Dorsolateral prefrontal cortex (tissue), 122 donors: ENCODE measurements at places on chromosomes 5 and 9. TPM values are rescaled to one million over a fixed set of nuclear protein-coding genes. Genes with fewer than 3 reads are reported as not detected.

- DNase-seq: no peak
These were observed 144.5 kb downstream of the SEC61B start for GRCh38 chr9:99366621-99367020.

- no peak for DNase-seq
These were observed 346.0 kb downstream of the KDM4C start for GRCh38 chr9:7103771-7104170.

GRCh38 chr9:92617195-92617813 is 52.6 kb downstream of the IPPK start:
- no peak for DNase-seq

CRHBP gene
- 3.3 TPM for total RNA-seq

- DNase-seq: no peak
These were observed 147.3 kb downstream of the MELK start for GRCh38 chr9:36720043-36720442.

DNA sequence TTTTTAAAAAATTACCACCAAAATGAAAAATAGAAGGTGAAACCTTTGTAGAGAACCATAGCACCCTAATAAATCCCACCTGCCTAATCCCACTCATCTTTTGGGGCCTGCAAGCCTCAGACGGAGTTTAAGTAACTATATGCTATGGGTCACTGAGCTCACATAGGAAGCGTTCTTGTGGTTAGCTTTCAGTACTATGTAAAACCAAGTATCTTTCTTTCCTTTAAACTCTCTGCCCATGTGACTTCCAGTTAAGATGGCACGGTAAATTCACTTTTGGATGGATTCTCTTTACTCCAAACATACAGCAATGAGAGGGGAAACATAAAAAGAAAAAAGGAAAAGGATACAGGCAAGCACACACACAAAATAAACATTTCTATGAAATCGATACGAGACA is 50.9 kb downstream of the FANCC start:
- DNase-seq: no peak

- no peak for DNase-seq
These were observed 562.7 kb downstream of the TLE4 start for GRCh38 chr9:80134487-80134886.

DNA sequence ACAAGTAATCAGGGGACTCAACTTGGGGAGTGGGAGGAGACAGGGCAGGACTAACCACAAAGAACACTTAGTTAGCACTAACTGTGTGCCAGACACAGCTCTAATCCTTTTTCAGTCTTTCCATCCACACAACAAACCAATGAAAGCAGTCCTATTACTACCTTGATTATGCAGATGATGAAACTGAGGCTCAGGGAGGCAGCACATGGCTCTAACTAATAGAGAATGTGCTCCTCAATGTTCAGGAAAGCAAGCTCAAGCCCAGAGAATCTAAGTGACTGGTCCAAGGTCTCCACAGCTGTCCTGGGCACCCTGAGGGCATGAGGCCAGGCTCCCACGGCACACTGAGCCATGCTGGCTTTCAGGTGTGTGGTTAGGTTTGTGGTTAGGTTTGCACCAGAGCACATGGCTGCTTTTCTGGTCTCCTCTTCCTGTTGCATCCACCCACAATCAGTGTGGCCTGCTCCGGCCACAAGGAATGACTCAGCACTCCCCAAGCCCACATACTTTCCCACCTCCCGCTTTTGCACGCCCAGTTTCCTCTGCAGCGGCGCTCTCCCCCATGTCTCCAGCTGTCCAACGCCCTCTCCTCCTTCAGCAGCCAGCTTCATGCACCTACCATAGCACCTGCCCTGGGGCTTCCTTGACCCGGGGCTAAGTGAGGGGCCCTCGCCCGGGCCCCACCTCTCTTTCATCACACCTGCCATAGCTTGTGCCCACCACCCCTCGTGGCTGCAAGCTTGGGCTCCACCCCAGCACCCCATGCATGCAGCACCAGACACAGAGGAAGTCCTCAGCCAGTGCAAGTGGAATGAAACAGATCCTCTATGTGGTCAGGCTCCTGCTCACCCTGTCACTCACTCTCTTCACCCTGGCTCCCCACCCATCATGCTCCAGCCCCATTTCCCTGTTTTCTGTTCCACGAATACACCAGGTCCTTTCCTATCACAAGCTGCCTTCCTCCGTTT is 133.1 kb downstream of the GABBR2 start:
- no peak for DNase-seq

DNA sequence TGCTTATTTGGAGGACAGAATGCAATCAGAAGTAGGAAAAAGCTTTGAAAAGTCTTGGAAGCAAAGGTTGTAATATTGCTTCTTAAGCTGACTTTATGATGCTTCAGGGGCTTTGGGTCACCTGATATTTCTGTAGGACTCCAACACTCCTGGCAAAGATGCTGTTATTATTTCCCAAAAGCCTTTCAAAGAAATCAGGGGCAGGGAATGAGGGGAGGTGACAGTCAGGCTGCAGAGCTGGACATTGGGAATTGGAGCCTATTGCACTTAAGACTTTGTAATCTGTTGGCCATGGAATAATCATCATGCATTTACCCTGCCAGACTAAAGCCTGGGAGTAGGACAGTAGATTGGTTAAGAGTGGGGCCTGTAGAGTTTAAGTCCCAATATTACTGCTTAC is 168.3 kb upstream of the IL12B start:
- DNase-seq: no peak

DNA sequence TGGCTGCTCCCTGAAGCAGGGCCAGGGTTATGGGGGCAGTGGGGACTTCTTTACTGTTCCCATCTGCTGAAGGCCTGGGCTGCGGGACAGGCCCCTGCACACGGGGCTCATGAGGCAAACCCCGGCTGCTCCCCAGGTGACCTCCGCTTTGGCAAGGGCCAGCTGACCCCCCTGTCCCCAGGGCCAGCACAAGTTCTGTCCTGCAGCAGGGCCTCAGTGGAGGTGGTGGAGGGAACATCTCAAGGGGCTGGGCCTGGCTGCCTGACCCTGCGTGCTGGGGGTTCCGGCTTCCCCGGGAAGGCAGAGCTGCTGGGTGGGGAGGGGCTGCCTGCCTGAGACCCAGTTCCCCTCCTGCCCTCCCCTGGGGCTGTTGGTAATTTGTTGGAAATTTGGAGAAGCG is 67.4 kb upstream of the RNU6ATAC start:
- no peak for DNase-seq

DNA sequence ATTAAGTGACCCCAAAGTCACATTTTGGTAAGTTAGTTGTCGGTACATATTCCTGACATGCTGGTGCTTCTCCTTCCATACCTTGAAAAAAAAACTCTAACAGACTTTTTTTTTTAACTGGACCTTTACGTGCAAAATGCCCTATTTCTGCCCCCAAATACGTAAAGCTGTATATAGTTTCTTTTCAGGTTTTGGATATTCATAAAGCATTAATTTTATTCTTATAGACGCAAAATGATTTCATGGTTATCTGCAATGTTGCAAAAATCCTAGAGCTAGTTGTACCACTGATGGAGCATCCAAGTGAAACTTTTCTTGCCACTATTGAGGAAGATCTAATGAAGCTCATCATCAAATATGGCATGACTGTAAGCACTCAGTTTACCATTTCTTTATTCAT is 167.6 kb downstream of the NIPBL start:
- DNase-seq: no peak

- no peak for DNase-seq
These were observed 8.1 kb upstream of the APC start for GRCh38 chr5:112729630-112730029.

DNA sequence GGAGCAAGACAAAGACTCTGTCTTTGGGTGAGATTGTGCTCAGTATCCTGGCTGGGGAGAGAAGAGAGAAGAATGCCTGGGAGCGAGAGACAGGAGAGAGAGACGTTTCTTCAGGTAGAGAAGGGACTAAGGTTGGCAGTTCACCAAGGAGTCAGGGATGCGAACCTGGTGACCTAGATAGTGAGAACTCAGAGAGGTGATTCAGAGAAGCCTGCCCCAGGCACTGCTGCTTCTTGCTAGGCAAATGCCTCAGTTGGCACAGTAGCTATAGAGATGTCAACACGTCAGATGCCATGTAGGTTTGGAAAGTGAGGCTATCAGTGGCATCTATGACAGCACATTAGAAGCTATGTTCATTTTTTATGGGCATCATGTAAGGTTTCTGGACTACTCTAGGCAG is 231.6 kb upstream of the VLDLR start:
- DNase-seq: no peak

- no peak for DNase-seq
These were observed 488.9 kb upstream of the TNC start for GRCh38 chr9:115606838-115607237.

DNA sequence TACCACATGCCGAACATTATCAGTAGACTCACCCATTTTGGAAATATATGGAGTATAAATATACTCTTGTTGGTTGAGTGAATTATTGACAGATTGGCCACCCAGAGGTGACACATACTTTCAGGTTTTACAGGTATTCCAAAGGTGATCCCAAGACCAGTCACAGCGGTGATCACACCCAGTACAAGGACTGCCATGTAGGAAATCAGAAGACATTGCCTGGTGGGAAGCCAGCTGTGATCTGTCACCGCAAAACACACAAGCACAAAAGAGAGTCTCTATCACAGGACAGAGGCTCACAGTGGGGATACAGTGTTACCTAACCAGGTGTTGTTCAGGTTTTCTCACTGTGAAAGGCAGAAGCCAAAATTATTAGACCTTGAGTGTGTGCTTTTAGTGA is 15.8 kb downstream of the BTF3 start:
- no peak for DNase-seq

- no peak for DNase-seq
These were observed 41.0 kb upstream of the SLC12A7 start for GRCh38 chr5:1152771-1153282.

PKD2L2 gene
- 0.51 TPM for total RNA-seq

DNA sequence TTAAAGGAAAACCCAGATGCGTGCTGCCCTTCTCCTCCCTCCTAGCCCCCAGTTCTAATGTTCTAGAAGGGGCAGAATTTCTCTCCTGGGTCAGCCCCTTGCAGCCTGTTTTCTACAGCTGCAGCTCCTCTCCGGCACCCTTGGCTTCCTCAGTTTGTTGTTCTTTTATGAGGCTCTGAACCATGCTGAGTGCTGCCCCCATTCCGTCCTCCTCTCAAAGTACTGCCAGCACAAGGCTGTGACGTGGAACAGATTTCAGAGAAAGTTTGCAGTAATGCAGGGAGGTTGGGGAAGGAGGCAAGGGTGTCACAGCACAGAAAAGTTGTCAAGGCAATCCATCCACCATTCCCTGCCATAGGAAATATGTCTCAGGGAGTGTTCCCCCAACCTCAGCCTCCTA is 63.3 kb downstream of the RGS3 start:
- DNase-seq: no peak

WNT8A gene
- 0.92 TPM for total RNA-seq

DNA sequence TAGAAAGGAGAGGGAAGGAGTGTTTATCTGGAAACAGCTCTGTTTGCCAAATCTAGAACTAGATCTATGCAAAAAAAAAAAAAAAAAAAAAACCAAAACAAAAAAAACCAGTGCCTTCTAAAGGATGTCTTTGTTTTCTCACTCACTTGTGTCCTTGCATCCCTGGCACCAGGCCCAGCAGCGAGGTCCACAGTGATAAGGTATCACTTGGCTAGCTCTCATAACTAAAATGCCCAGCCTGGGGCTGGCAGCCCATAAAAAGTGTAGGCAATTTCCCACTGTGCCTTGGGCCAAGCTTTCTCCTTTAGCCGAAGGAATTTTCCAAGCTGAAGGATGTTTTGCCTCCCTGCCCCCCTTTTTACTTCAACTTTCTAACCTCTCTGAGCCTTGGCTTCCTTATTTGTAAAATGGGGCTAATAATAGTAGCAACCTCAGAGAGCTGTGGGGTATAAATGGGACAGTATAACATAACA is 20.8 kb downstream of the RGS3 start:
- no peak for DNase-seq

DNA sequence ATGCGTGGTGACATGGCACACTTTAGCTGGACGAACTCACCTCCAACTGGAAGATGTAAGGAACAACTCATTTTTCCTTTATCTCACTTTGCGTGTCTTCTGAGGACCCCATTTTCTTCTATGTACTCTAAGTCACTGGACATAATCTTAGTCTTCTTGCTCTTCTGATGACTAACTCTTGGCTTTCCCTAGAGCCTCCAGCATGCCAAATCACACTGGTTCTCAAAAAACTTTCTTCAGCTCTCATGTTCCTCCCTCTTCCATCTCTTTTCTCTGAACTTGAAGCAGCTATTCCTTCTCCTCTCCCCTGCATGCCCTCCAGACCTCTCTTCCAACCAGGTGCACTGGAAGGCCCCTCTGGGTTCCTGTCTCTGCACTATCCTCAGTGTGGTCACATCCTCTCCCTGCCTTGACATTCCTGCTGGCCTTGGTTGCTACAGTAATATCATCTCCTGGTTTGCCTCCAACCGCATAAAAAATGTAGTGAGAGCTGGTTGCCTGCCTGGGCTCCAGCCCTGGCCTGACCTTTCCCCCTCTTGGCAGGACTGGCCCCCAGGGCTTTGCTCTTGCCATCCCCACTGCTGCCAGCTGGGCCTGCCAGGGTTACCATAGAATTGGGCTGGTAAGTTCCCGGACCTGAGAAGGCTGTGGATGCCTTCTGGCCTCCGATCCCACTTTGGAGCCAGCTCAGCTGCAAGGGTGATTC is 44.8 kb upstream of the BNC2 start:
- no peak for DNase-seq

DNA sequence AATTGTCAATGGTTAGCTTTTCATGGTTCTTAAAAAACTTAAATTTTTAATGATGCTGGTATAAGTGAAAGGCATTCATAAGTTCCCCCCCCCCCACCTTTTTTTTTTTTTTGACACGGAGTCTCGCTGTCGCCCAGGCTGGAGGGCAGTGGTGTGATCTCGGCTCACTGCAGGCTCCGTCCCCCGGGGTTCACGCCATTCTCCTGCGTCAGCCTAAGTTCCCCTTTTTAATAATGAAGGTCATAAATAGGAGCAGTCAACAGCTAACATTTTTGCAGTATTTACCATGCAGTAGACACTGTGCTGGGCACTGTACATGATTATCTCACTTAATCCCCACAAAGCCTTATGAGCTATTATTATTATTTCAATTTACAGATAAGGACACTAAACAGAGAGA is 556.3 kb downstream of the PDE4D start:
- DNase-seq: no peak

DMRT3 gene
- 1.3 TPM for total RNA-seq

GRCh38 chr9:127884427-127884911 is 7.0 kb upstream of the AK1 start:
- no peak for DNase-seq

ARHGEF28 gene
- 14.5 TPM for total RNA-seq

DNA sequence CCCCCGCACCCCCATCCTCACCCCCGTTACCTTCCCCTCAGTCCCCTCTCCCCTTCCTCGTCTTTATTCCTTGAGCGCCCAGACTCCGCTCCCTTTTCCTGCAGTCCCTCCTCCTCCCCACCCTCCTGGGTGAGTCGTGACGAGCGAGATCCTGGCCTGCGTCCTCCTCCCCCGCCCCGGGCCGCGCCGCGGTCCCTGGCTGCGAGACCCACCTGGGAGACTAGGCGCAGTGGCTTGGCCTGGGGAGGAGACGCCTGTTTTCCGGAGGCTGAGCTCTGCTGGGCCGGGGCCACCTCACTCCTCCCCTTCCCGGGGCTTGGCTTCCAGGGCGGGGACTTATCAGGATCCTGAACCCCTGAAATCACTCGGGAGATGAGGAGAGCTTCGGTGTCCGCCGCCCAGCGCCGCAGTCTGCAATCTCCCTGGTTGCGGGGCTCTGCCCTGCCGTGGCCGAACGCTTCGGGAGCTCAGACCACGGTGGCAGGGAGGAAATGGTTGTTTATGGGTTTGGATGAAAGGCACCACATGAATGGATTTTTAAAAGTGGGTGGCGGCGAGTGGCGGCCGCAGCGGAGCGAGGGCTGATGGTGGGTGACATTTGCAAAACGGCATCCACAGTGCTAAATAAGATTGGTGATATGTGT is 984 bp downstream of the STXBP1 start:
- DNase-seq: peak; percentile 71

- no peak for DNase-seq
These were observed 369.0 kb upstream of the RFX3 start for GRCh38 chr9:3894772-3895171.

CERCAM gene
- total RNA-seq: 283 TPM
